Brain (organoid and tissue), 16 donors: ENCODE measurements at places on chromosomes 1 and 21.
A peak's percentile ranks its signal among the peaks of the same experiment; 100 is the strongest.

DNA sequence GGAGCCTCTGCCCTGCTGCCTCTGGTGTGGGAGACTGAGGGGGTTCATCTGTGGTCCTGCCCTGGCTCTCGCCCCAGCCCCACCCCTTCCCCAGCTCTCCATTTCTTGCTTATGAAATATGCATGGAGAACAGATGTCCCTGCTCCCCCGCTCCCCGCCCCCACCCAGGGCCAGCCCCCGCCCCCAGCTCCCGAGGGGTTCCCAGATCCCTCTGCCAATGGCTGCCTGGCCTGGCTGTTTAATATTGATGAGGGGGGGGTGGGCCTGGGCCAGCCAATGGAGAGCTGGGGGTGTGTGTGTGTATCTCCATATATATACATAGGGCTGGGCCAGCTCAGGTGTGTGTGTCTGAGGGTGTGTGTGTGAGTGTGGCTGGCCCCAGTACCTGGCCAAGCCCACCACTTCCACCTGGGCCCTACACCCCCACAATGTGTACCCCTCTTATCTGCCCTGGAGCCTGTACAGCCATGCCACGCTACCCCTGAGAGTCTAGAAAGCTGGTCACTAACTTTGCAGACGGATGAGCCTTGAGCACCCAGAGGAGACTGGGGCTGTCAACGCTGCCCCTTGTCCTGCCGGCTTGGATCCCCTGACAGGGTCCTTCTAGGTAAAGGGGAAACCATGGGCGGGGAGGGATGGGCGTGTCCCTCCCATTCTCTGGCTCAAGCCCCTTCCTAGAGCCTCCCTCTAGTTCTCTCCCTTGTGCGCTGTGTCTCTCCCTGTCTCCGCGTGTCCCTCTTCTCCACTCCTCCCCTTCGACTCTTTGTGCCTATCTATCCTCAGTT is at the start of gene NHLH1:
TSS of gene NHLH1 (plus strand) at position 341 of the 785 bp plus-strand sequence. CDS start 3,661 bp downstream, outside the sequence.
- DNase-seq = peak; percentile 87

GRCh38 chr1:44251989-44252671 is 38.9 kb downstream of the DMAP1 start:
- peak; percentile 84 for DNase-seq

DNA sequence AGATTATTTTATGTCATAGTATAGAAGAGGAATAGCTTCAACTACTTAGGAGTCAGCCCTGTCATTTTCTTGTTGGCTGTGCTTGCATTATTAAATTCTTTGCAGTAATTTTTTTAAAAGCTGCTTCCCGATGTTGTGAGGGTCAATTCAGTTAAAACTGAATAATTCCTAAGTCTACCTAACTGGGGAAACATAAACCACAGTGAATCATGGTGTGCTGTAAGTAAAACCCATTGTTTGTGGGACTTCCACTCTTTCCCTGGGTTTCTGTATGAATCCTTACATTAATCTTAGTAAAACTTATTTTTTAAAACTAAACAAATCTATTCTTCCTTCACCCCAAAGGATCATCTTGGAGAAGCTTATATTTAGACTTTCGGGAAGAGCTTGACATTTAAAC is 4.4 kb downstream of the SUCO start:
- no peak for DNase-seq

GRCh38 chr1:234676103-234676594 is 66.2 kb upstream of the IRF2BP2 start:
- peak; percentile 94 for DNase-seq

DNA sequence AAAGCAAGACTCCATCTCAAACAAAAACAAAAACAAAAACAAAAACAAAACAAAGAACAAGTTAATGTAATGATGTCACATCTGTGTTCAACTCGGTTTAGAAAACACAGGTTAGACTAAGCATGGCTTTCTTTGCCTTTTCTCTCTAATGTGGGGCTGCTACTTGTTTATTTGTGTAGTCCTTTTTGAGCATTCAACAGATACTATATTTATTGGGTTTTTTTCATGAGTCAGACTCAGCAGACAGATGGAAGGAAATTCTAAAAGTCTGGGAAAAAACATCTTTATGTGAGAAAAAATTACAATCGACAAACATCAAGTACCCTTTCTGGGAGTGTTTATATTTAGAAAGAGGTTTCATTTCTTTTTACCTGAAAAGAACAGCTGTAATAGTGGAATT is 22.3 kb upstream of the OTUD3 start:
- no peak for DNase-seq

- no peak for DNase-seq
These were observed 306.2 kb downstream of the MATN1 start for GRCh38 chr1:30417001-30417700.

GRCh38 chr21:26939601-26940111 is 27.2 kb downstream of the ADAMTS5 start:
- DNase-seq = no peak
